ENCODE measurements at places on chromosomes 7 and 10.

GRCh38 chr7:100124301-100125230 is 2.2 kb upstream of the MBLAC1 start:
- no peak for DNase-seq

- peak; percentile 5 for DNase-seq
These were observed 95.5 kb downstream of the PPP1R17 start for GRCh38 chr7:31782411-31782991.

GRCh38 chr7:146736446-146737190 is 620.0 kb downstream of the CNTNAP2 start:
- DNase-seq = no peak

DNA sequence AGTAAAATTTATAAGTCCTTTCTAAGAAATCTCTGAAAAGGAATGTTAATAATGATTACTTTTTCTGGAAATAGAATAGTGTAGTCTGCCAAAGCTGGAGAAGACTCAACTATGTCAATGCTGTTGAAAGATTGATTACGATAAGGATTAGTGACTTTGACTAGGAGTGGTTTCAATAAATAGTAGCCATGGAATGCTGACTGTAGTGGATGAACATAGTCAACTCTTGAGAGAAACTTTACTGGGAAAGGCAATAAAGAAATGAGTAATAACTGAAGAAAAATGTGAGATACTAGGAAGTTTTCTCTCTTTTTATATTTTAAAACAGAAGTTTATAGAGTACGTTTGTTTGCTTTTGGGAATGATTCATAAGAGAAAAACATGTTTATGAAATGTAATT is 105.0 kb upstream of the CDK13 start:
- no peak for DNase-seq

DNA sequence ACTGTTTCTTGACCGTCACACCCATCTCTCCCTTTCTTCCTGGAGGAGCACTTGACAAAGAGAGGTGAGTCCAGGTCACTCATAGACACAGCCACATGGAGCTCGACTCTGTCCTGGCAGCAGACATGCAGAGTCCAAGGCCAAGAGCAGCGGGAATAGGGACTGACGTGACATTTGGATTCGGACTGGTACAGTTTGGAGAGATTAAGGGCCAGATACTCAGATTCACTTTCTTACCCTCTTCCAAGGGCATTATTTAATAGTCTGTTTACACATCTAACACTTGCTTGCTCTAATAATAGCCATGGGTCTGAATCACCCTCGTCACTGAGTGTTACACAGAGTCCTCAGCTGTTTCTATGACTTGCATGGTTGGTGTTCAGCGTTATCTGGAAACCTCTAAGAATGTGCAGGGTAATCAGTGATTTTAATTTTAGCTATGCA is 39.2 kb upstream of the OTUD1 start:
- no peak for DNase-seq

GRCh38 chr10:49010295-49010694 is 70.7 kb upstream of the LRRC18 start:
- no peak for DNase-seq

- no peak for DNase-seq
These were observed 33.4 kb upstream of the KNDC1 start for GRCh38 chr10:133126431-133127290.
